ENCODE measurements at places on chromosomes 16 and 17.

GRCh38 chr16:17149904-17150483 lies 320.8 kb downstream of the XYLT1 start:
- no peak for DNase-seq

DNA sequence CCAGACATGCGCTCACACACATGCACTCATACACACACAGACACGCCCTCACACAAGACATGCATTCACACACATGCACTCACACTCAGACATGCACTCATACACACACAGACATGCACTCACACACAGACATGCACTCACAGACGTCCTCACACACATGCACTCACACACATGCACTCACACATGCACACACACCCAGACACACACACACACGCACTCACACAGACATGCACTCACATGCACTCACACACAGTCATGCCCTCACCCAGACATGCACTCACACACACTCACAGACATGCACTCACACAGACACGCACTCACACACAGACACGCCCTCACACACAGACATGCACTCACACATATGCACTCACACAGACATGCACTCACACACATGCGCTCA lies 2.1 kb upstream of the ZNF469 start:
- DNase-seq = no peak

DNA sequence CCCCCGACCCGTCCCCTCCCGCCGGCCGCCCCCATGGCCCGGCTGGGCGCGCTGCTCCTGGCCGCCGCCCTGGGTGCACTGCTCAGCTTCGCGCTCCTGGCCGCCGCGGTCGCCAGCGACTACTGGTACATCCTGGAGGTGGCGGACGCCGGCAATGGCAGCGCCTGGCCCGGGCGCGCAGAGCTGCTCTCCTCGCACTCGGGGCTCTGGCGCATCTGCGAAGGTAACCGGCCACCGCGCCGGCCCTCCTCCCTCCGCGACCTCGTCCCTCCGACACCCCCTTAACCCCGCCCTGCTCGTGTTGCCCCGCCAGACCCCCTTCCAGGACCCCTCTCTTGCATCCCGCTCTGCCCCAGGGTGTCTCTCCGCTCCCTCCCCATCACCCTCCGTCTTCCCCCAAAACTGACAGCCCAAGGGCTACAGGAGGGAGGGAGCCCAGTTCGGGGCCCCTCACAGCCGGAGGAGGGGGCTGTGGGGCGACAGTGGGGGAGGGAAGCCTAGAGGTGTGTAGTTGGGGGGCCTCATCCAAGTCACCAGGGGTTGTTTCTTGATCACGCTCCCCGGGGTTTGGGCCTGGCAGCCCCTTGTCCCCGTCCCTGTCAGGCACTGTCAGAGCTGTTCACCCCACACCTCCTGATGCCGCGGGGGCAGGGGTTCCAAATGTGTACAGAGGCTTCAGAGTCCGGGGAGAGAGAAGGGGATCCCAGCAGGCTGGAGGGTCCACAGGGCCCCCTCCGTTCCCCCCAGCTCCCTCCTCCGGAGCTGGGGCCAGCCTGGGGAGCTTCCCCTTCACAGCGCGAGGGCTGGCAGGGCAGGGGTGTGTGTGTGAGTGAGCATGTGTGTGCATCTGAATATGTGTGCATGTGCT lies 794 bp downstream of the TMEM235 start:
- DNase-seq = no peak

- no peak for DNase-seq
Measured at GRCh38 chr17:35568561-35568960, 7.9 kb upstream of the SLFN14 start.

DNA sequence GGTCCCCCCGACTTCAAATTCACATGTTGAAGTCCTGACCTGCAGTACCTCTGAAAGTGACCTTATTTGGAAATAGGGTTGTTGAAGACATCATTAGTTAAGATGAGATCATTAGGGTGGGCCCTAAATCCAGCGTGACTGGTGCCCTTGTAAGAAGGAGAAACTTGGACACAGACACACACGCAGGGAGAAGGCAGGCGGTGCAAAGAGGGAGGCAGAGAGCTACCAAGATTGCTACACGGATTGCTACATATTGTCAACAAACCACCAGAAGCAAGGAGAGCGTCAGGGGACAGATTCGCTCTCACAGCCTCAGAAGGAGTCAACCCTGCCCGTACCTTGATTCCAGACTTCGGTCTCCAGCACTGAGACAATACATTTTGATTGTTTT lies 6.8 kb upstream of the WBP2 start:
- no peak for DNase-seq

DNA sequence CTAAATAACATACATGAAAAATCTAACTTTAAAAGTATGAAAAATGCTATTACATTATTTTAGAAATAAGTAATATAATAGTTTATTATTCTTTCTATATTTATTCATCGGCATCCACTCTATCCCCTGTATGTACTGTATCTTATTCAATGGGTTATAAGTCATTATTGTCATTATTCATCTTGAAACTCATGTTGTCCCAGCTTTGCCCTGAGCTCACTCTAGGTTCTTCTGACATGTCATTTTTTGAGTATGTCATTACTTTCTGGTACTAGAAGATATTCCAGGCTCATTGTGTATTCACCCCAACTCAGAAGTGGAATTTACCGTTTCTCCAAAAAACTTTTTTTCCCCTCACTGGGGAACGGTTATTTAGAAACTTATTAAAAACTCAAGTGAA lies 53.0 kb upstream of the MNT start:
- no peak for DNase-seq

DNA sequence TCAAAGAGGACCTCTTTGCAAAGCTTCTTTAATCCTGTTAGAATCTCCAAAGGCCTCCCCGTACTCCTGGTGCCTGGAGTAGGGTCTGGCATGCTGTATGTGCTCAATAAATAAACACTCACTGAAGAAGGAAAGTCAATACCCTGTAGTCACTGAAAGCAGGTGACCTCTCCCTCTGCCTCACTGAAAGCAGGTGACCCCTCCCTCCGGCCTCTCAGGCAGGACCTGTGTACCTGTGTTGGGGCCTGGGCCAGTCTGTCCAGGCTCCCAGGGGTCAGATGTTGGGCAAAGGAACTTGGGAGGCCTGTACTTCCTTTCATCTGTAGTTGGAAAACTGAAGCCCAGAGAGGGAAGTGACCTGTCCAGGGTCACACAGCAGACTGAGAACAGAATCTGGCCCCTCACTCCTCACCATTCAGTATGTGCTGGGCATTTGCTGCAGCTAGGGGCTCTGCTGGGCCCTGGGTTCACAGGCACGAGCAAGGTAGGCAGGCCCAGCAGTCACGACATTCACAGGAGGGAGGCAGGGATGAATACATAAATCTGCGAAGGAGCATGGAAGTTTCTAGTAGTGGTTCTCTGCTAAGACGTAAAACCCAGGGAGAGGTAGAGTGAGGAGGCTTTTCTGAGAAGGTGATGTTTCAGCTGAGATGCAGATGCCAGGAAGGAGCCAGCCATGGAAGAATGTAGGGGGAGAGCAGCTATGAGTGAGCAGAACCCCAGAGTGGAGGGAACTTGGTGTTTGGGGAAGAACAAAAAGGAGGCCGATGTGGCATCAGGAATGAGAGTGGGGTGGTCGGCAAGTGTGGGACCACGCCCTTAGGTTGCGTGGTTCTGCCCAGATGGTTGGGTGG lies 64.0 kb downstream of the NKD1 start:
- DNase-seq = no peak

DNA sequence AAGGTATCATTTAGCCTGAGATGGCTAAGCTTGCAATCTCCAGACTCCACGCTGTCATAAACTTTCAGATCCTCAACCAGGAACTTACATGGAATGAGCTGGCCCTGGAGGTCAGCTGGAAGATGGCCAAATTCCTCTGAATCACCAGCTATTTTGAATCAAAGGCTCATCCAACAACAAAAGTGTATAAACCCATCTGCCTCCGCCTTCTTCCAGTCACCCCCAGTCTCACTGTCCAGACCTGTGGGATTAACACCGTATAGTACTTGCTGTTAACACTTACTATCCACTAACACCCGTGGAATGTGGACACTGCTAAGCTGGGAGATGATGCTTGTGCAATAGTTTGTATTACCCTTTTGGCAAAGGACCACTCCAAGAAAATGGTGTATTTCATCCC lies 1.9 kb upstream of the LCMT1 start:
- no peak for DNase-seq

GRCh38 chr17:82536512-82537201 lies 17.1 kb downstream of the FOXK2 start:
- DNase-seq = no peak

GRCh38 chr17:43778337-43779144 lies at the start of gene DUSP3:
Gene DUSP3 (minus strand): TSS chr17:43778977. CDS start chr17:43778924, 53 bp downstream.
- peak; percentile 63 for DNase-seq

- DNase-seq = no peak
Measured at GRCh38 chr17:2689411-2690164, 22.0 kb downstream of the CLUH start.

DNA sequence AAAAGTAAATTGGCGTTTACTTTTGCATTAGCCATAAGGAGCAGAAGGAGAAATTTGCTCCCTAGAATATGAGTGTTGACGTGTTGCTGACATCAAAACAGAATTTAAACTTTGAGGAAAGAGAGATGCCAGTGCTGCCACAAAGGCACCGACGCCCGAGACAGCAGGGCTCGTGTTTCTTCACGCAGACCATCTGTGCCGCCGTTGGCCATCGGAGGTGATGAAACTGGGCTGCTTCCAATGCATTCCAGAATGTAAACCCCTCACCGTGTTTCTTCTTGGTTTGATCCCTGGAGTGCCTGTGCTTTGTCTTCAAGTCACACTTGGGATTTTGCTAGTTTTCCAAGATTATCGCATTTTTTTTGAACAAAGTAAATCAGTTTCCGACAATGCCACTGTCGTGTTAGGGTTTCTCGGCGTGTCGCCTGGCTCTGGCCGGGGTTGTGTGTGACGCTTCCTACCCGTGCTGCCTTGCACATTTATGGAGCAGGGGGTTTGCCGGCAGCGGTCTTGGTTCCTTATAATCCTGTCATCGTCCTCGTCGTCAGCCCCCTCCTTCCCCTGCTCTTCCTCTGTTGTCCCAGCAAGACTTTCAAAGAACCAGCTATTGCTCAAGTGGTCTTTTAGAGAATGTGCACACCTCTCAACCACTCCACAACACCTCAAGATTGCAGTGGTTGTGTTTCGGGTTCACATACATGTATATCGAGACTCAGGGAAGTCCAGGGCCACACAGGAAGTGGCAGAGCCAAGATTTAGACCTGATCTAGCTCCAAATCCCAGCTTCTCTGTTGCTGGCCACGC lies 103.9 kb downstream of the METRNL start:
- DNase-seq = no peak
